ENCODE measurements at places on chromosomes 7 and 10.

- DNase-seq = no peak
These were observed 8.5 kb downstream of the ASAH2 start for GRCh38 chr10:50242777-50243176.

DNA sequence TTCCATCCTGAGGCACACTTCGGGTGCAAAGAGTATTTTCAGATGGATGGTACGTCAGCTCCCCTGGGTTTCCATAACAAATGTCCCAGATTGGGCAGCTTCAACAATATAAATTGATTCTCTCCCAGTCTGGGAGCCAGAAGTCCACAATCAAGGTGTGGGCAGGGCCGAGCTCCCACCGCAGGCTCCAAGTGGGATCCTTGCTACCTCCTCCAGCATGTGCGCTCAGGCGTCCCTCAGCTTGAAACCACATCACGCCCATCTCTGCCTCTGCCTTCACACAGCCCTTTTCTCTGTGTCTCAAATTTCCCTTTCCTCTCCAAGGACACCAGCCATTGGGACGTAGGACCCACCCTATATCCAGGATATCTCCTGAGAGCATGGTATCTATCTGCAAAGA is 153.5 kb downstream of the DIP2C start:
- no peak for DNase-seq

DNA sequence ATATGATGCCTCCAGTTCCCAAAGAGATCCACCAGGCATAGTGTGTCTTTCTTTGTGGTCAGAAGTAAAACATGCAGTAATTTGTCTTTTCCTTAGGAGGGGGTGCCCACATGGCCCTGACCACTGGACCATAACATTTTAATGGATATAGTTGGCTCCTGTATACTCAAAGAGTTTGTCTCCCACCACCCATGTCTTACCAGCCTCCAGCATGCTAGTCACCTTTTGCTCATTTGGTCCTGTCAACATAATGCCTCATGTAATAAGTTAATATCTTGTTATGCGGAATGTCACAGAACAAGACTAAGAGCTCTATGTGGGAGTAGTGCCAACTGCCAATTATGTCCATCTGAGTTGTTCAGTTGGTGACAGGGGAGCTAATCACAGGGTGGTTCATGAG is 83.4 kb upstream of the IFRD1 start:
- DNase-seq = no peak

DNA sequence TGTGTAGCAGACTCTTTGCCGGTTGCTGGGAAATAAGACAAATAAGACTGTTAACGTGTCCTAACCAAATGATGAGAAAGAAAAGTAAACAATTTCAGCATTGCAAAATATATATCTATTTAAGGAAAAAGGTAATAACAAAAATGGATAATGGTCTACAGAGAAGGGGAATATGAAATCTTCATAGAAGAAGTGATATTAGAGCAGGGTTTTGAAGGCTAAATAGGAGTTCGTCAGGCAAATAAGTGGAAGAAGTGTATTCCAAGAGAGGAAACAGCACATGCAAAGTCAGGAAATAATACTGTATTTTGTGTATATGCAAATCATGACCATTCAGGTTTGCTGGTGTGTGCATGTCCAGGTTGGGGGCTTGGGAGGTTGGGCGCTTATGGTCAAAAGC is 55.3 kb upstream of the OSBPL3 start:
- DNase-seq = no peak

- no peak for DNase-seq
These were observed 70.4 kb upstream of the ATRNL1 start for GRCh38 chr10:115022733-115023132.

- DNase-seq = no peak
These were observed 23.2 kb upstream of the SLF2 start for GRCh38 chr10:100889546-100889945.

DNA sequence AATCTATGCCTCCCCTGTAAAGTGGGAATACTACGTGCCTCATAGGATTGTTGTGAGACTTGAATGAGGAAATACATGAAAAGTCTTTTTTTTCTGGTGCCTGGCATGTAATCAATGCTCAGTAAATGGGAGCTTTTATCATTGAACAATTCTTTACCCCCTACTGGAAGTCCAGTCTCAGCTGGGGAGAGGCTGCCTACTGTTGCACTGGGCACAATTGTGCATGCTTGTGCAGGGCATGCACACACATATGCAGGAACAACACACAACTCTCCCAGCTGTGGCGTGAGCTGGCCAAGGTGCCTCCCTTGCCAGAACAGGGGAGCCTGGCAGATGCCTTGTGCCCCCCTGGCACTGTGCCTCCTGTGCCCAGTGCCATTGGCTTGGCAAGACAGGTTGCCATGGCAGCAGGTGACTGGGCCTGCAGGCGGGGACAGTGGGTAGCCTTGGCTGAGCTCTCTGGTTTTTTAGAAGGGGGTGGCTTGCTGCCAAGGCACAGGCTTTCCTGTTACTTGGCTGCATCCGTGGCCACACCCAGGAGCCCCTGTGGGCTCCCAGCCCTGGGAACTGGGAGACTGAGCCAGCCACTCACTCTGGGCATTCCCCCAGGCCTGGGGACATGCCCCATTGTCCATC is 16.1 kb upstream of the PALD1 start:
- DNase-seq = no peak

DNA sequence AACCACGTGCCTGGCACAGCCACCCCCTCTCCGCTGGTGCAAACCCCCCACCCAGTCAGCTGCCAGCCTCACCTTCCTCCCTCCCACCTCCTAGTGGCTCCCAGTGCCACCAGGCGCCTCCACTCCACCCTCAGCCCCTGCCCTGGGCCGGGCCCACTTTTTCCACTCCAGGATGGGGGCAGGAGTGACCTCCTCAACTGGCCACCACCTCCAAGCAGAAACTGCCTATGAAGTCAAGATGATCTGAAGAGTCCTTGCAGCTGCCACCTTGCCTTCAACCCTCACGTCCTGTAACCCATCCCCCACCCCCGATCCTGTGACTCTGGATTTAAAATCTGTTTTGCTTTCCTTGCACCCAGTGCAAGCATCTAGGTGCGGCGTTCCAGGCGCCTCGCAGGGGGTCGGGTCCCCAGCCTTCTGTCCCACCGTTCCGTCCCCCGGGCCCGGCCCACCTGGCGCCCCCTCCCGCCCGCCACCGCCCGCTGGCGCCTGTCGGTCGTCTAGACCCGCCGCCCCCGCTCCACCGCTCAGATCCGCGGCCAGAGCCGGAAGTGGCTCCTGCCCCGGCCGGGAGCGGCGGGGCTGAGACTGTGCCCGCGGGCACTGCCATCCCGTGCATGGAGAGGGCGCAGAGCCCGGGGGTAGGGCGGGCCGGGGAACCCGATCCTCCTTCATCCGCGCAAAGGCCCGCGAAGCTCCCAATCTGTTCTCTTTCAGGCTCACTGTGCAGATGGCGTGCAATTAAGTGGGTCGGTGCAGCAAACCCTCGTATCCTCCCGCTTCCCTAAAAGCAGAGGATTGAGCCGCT is 51.2 kb upstream of the GTF2I start:
- DNase-seq = no peak

- DNase-seq = no peak
These were observed 44.1 kb downstream of the HGF start for GRCh38 chr7:81725812-81726127.

DNA sequence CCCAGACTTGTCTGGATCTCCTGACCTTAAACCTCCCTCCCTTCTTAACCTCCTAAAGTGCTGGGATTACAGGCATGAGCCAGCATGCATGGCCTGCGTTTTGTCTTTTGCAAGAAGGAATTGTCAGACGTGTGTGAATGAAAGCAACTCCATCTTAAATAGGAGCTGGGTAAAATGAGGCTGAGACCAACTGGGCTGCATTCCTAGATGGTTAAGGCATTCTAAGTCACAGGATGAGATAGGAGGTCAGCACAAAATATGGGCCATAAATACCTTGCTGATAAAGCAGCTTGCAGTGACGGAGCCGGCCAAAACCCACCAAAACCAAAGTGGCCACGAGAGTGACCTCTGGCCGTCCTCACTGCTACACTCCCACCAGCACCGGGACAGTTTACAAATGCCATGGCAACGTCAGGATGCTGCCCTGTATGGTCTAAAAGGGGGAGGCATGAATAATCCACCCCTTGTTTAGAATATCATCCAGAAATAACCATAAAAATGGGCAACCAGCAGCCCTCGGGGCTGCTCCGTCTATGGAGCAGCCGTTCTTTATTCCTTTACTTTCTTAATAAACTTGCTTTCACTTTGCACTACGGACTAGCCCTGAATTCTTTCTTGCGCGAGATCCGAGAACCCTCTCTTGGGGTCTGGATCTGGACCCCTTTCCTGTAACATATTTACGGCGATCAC is 41.2 kb upstream of the SDK1 start:
- no peak for DNase-seq

DNA sequence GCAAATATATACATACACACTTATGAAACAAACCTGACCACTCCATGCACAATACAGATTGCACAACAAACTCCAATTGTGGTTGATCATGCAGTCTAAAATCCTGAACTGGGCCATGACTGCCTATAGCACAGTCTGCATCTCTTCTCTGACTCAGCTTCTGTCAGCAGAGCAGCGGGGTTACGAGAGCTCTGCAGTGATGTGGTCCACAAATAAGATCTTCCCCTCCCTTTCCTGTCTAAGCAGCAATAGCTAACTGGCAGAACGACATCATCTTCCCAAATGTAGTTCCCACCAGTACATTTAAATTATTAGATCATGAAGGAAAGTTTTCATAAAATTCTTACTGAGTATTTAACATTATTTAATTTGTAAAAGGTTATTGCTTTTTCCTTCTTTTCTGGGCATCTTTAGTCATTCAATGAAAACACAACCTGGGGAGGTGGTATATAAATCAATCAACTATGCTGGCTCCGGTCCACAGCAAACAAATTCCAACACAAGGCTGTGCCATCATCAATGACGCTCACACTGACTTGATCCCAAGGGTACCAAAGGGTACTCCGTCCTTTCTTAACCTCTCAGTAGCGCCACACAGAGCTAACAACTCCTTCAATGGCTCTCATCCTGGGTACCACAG is 17.1 kb downstream of the ARHGAP21 start:
- DNase-seq = no peak

DNA sequence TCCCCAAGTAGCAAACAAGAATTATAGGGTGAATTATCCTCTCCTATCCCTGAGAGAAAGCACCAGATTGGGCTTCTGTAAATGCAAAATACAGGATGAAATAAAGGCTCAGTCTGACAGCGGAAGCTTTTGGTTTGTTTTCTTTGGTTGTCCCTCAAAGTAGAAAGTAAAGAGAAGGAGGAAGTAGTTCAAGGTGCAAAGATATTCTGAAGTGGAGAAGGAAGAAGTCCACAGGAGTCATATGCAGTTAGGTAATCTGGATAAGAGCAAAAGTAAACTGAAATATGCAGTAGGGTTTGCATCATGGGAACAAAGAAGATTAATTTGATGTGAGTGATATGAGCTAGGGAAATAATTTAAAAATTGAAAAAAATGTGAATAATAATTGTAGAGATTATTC is 1071.9 kb downstream of the CNTNAP2 start:
- no peak for DNase-seq

DNA sequence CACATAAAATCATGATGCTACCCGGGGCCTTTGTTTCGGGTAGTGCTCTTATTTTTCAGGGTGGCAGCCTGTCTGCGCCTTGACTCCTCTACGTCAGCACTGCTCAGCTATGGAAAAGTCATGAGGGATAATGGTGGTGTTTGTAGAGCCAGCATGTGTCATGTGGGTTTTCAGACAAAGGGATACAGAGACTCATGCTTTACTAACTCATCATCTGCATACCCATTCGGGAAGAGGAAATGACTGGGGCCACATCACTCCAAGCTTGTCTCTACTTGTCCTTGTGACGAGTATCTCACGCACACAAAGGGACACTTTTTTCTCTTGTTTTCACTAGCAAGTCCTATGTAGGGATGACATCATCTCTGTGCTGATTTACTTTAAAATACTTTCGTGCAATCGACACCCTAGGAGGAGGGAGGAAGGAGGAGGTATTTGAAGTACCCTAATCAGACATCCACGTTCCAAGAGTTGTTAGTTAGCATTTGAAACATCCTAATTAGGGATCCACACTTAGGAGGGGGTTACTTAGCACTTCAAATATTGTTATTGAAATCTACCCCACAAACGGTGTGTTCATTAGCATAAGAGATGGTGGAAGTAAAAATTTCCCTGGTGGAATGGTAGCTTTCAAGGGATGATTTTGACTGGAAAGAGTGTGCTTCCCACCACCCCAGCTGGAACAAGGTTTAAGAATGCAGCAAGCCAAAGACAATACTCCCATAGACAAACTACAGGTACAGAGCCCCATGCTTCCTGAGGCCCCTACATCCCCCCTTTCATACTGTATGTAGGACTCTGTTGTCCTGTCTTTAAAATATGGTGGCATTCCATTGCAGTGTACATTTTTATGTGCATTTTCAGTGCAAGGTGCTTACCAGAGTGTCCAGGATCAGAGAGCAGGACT is 52.0 kb downstream of the THNSL1 start:
- peak; percentile 50 for DNase-seq

- no peak for DNase-seq
These were observed 2.3 kb upstream of the JAKMIP3 start for GRCh38 chr10:132063432-132063831.

DNA sequence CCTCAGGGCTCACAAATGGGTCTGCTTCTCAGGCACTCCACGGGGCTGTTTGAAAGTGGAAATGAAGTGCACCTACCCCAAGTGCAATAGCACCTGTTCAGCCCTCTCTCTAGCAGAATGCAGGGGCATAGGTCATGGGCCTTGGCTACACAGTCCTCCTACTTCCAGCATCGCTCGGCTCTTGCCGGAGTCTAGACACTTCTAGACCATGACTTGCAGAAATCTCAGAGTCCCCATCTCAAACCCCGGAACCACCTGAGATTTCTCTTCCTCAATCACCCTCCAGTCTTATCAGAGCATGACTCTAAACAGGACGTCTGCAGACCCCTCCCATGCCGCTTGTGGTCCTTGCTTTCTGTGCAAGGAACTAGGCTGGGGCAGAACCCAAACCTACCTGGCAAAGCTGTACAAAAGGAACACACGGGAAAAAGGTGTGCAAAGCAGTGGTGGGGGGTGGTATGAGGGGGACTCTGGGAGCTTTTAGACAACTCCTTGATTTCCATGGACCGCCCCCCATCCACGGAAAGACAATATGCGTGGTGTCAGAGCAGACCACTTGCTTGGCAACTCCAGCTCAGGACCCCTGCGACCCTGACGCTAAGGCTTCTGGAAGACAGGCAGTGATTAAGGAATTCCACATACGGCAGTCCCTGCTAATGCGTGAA is 13.8 kb downstream of the TMEM273 start:
- DNase-seq = no peak

GRCh38 chr10:79345241-79346011 is 1.8 kb upstream of the PPIF start:
- no peak for DNase-seq

- no peak for DNase-seq
These were observed 101.3 kb upstream of the LRRC4 start for GRCh38 chr7:128132426-128133069.

DNA sequence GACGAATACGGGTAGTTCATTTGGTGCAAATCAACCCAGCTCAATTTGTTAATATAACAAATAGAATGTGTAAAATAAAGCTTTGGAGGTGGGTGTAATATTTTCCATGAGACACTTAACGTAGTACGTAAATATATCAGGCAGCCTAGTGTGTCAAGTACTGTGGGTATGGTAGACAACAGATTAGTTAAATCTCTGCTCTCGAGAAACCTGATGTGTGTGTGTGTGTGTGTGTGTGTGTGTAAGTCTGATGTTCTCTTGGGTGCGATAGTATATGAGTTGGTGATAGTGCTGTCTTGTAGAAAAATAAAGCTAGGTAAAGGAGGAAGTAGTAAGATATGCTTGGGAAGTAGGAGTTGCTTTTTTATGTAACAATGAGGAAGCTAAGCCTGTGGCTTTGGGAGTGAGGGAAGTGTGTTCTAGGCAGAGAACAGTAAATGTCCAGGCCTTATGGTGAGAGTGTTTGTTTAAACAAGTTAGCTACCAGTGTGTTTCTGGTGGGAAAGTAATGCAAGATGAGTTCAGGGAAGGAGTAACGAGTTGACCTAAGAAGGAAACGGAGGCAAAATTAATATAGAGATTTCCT is 26.1 kb downstream of the WAC start:
- no peak for DNase-seq

Measured in iPS DF 19.7 (cell line).